Central memory CD8-positive, alpha-beta T cell (primary cell): ENCODE measurements at places on chromosomes 16 and 17.

DNA sequence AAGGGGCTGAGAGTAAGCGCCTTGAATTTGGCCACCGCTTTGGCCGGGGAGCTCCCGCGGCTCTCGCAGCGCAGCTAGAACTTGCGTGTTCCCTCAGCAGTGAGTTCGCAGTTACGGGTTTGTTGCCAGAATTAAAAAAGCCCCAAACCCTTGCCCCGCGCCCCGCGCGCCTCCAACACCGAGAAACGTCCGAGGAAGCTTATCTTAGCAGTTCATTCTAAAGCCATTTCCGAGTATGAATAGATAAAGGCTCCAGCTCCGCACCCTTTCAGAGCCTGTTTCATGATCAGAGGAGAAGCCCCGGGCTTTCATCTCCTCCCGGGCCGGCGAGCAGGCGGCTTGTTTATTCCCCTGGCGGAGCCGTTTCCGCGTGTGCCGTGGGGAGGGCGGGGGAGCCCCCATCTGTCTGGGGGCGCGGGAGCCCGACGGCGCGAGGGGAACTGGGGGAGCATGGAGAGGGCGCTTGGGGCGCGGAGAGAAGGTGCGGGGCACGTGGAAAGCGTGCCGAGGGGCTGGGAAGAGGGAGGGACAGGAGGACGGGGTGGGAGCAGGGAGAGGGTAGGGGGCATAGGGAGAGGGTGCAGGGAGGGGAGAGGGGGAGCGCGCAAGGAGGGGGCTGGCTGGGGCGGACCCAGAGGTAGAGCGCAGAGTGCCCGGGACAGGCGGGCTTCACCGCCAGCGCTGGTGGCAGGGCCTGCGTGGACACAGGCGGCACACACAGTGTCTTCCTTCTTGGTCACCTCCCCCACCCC lies 9.9 kb downstream of the TBX4 start:
- peaks cover 2% of the 10 kb centered on the region for H3K36me3 ChIP-seq
- DNase-seq: no peak
- no peak overlapping the region for H3K4me3 ChIP-seq

DNA sequence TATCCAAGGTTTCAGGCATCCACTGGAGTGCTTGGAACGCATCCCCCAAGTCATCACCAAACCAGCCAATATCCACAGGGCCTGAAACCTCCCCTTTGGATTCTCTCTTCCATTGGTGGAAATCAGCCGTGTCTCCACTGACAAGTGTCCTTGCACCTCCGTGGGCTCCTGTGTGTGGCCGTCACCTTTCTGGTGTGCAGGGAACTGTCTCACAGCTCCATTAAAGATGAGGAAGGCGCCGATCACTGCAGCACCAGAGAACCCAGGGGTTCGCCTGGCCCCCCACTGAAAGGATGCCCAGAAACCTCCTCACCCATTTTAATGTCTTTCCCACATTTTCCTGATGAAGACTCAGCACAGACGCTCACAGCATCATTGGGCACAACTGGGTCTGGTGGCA lies 17.8 kb upstream of the METRNL start:
- no peak for DNase-seq
- H3K36me3 ChIP-seq: peaks cover 3% of the 10 kb centered on the region
- no peak overlapping the region for H3K27ac ChIP-seq
- no peaks in the 10 kb centered on the region for H3K27me3 ChIP-seq

DNA sequence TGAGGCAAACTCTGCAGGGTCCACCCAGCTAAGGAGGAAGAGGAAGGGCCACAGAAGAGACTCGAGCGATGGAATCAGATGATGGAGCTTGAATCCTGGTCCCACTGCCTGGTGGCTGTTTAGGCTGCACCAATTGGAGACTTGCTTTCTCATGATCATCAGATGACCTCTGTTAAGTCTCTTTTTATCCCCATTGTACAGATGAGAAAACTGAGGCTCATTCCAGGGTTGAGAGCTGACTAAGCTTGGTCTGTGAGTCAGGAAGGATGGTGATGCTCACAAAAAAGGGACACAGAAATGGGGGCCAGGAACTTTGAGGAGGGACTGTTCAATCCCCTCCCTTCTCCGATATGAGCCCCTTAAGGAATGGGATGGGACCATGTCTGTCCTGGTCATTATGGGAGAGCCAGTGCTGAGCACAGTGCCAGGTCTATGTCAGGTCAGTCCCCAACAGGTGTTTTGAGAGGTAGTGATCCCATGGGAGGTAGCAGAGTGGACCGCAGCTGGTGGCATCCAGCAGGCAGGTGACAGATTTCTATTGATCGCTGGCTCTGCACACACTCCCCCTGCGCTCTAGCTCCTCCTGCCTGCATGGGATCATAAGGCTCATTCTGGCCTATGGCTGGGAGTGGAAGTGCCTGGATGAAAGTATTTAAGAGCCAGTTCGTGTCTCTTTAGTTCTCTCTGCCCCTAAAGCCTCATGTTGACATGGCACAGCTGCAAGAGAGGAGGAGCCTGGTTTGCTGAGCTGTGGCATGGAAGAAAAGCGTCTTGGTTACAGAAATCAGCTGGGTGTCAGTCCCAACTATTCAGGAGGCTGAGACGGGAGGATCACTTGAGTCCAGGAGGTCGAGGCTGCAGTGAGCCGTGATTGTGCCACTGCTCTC lies 27.2 kb downstream of the SNX20 start:
- no peak for DNase-seq
- no peak overlapping the region for H3K27ac ChIP-seq
- H3K27me3 ChIP-seq: no peaks in the 10 kb centered on the region
- peaks cover 1% of the 10 kb centered on the region for H3K36me3 ChIP-seq

DNA sequence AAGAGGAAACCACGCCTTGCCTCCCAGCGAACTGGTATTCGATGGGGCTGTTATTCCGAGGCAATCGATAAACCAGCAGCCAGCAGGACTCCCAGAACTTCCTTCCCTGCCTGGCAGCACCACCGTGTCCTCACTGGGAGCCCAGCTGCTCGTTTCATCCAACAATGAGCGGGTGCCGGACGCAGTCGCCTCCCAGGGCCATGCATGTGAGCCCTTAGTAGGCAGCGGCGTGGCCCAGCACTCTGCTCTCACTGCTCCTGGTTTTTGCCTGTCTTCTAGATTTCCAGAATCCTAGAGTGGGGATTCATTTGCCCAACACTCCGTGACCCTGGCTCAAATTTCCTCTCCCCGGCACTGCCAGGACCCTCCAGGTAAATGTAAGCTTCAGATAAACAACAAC lies 29.1 kb upstream of the RASD1 start:
- no peak for DNase-seq
- no peaks in the 10 kb centered on the region for H3K36me3 ChIP-seq
- H3K4me1 ChIP-seq: no peaks in the 10 kb centered on the region
- H3K4me3 ChIP-seq: no peak overlapping the region

GRCh38 chr16:1508494-1509187 lies 15.5 kb downstream of the TELO2 start:
- H3K36me3 ChIP-seq: peaks cover 7% of the 10 kb centered on the region
- no peak overlapping the region for H3K4me3 ChIP-seq
- no peaks in the 10 kb centered on the region for H3K4me1 ChIP-seq
- no peak overlapping the region for H3K27ac ChIP-seq
- DNase-seq: no peak

- H3K27me3 ChIP-seq: no peaks in the 10 kb centered on the region
- no peaks in the 10 kb centered on the region for H3K4me1 ChIP-seq
- DNase-seq: no peak
- peaks cover 10% of the 10 kb centered on the region for H3K36me3 ChIP-seq
These were observed 12.5 kb downstream of the RGS11 start for GRCh38 chr16:263182-263774.

- H3K4me1 ChIP-seq: peaks cover 25% of the 10 kb centered on the region
- H3K36me3 ChIP-seq: peaks cover 5% of the 10 kb centered on the region
- no peak overlapping the region for H3K4me3 ChIP-seq
- H3K27ac ChIP-seq: no peak overlapping the region
- H3K27me3 ChIP-seq: peaks cover 16% of the 10 kb centered on the region
These were observed 2.3 kb downstream of the TGFB1I1 start for GRCh38 chr16:31474173-31474714.

DNA sequence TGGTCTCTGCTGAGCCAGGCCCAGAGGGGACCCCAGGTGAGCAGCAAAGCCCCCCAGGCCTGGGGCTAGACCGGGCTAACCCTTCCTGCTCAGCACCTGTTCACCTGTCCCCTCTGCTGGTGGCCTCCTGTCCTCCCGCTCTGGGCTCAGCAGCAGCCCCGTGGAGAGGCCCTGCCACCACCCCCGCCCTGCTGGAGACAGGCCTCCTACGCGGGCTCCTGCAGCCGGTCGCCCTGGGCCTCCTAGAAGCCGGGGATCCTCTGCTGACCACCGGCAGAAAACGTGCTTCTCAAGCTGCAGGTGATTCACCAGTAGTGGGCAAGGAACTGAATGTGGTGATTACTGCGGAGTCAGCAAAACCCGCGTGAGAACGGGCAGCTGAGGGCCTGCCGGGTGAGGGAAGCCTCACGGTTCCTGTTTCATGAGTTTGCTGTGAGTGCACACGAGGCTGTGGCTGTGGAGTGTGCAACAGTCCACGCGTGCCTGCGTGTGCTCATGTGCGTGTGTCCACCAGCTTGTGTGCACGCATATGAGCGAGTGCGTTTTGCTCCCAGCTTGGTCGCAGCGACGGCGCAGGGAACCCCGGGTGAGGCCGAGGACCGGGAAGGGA lies 792 bp downstream of the SECTM1 start:
- peaks cover 9% of the 10 kb centered on the region for H3K27me3 ChIP-seq
- peak overlapping the region; percentile 68 for H3K4me3 ChIP-seq
- no peak overlapping the region for H3K27ac ChIP-seq

- no peaks in the 10 kb centered on the region for H3K4me1 ChIP-seq
- no peak overlapping the region for H3K27ac ChIP-seq
- H3K4me3 ChIP-seq: no peak overlapping the region
- no peak for DNase-seq
These were observed 80.2 kb upstream of the CIBAR2 start for GRCh38 chr16:85192238-85193114.

DNA sequence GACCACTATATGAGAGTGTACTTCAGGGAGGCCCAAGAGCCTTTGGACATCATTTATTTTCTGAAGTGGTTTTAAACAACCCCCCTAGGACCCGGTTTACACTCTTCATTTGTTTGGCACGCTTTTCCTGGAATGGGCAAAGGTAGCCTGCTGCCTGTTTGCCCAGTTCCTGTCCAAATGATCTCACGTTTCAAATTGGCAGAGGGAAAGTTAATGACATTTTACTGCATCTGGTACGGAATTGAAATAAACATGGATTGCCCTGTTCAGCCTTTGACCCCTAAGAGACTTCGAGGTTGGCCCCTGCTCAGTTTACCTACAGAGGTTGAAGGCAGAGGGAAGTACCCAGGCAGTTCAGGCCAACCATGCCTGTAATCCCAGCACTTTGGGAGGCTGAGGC lies 5.8 kb upstream of the RPRML start:
- no peak overlapping the region for H3K4me3 ChIP-seq
- no peak overlapping the region for H3K27ac ChIP-seq
- H3K36me3 ChIP-seq: no peaks in the 10 kb centered on the region

- H3K36me3 ChIP-seq: no peaks in the 10 kb centered on the region
- no peaks in the 10 kb centered on the region for H3K27me3 ChIP-seq
- DNase-seq: no peak
These were observed 28.0 kb upstream of the B4GALNT2 start for GRCh38 chr17:49104511-49105074.

DNA sequence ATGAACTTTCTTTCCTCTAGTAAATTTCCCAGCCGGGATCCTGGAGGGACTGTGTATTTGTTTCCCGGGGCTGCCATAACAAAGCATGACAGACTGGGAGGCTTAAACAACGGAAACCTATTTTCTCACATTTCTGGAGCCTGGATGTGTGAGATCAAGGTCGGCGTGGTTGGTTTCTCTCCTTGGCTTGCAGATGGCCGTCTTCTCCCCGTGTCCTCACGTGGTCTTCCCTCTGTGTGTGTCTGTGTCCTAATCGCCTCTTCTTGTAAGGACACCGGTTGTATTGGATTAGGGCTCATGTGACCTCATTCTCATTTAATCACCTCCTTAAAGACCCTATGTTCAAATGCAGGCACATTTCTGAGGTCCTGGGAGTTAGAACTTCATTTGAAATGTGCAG lies 22.0 kb upstream of the USP10 start:
- no peaks in the 10 kb centered on the region for H3K4me1 ChIP-seq
- peaks cover 27% of the 10 kb centered on the region for H3K27me3 ChIP-seq
- H3K36me3 ChIP-seq: peaks cover 2% of the 10 kb centered on the region
- DNase-seq: no peak
- H3K27ac ChIP-seq: no peak overlapping the region

- DNase-seq: no peak
- H3K4me3 ChIP-seq: peak overlapping the region; percentile 61
- H3K27ac ChIP-seq: peak overlapping the region; percentile 95
- no peaks in the 10 kb centered on the region for H3K27me3 ChIP-seq
- peaks cover 49% of the 10 kb centered on the region for H3K4me1 ChIP-seq
- peaks cover 12% of the 10 kb centered on the region for H3K36me3 ChIP-seq
These were observed 5.8 kb downstream of the ITGAM start for GRCh38 chr16:31265329-31266245.

- peaks cover 6% of the 10 kb centered on the region for H3K4me1 ChIP-seq
- peaks cover 1% of the 10 kb centered on the region for H3K36me3 ChIP-seq
- no peak overlapping the region for H3K4me3 ChIP-seq
- H3K27ac ChIP-seq: no peak overlapping the region
- no peak for DNase-seq
These were observed 18.1 kb upstream of the GAN start for GRCh38 chr16:81296631-81297030.

GRCh38 chr16:19380328-19380727 lies 37.4 kb upstream of the TMC5 start:
- no peak for DNase-seq
- H3K4me1 ChIP-seq: no peaks in the 10 kb centered on the region
- H3K27ac ChIP-seq: no peak overlapping the region
- no peaks in the 10 kb centered on the region for H3K36me3 ChIP-seq
- peaks cover 49% of the 10 kb centered on the region for H3K27me3 ChIP-seq
- H3K4me3 ChIP-seq: no peak overlapping the region

DNA sequence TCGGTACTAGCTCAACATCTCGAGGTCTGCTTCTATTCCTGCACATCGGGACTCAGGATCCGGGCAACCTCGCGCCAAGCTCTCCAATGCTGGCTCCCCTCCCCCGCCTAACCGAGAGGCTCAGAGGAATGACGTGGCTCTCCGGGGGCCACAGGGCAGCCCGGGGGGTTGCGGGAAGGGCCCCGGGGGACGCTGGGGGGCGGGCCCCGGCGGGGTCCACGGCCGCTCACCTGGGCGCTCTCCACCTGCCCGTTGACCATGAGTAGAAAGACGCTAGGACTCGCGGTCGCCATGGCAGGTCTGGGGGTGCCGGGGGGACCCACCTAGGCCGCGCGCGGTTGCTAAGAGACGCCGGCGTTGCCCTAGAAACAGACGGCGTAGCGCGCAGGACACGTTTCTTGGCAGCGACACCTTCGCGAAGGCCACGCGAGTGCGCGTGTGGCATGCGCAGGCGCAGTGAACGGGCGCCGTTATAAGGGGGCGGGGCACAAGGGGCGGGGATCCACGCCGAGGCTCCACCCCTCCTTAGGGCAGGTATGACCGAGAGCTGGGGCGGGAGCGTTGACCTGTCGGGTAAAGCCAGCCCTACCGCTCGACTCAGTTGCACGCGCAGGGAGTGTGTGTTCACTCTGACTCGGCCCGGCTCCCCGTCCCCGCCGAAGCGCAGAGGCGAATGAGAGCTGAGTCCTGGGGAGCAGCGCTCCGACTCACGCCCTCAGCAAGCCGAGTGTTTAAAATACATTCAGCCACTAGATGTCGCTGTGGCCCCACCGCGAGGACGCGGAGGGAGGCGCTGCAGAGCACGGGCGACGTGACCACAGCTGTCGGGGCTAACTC lies at the start of gene B9D1:
B9D1 (minus strand) TSS at position 447 of the 837 bp plus-strand sequence; CDS start at position 293, 154 bp downstream.
- DNase-seq: peak; percentile 91
- peaks cover 10% of the 10 kb centered on the region for H3K36me3 ChIP-seq
- H3K4me1 ChIP-seq: peaks cover 10% of the 10 kb centered on the region
- peak within 1 kb of the TSS; percentile 74 for H3K4me3 ChIP-seq
